Tibial artery (tissue), 4 donors: ENCODE measurements at places on chromosomes 2 and 18.

GRCh38 chr18:33052886-33053285 lies 280.1 kb upstream of the KLHL14 start:
- no peaks in the 10 kb centered on the region for H3K4me1 ChIP-seq
- H3K36me3 ChIP-seq = no peaks in the 10 kb centered on the region
- no peak overlapping the region for H3K27ac ChIP-seq
- no peaks in the 10 kb centered on the region for H3K27me3 ChIP-seq
- H3K4me3 ChIP-seq = no peak overlapping the region

- no peak overlapping the region for H3K4me3 ChIP-seq
- H3K4me1 ChIP-seq = peaks cover 20% of the 10 kb centered on the region
- no peaks in the 10 kb centered on the region for H3K36me3 ChIP-seq
- no peak overlapping the region for H3K27ac ChIP-seq
Measured at GRCh38 chr18:44742718-44743311, 62.1 kb downstream of the SETBP1 start.

DNA sequence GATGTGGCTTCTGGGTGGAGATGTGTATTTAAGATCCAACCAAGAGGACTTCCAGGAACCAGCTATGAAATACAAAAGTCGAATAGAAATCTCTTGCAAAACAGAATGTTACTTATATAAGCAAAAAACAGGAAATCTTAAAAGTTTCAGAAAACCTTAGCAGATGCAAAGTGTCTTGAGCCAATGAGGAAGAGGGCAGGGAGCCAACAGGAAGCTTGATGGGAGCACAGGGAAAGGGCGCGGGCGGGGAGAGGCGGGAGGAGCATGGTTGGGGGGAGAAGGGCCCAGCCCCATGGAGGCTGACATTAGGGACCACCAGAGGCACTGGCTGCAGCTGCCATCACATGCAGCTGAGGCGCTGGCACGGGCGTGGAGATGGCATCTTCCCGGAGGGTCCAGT lies 203.3 kb downstream of the SNTG2 start:
- peak; percentile 71 for DNase-seq
- no peak overlapping the region for H3K4me3 ChIP-seq
- H3K36me3 ChIP-seq = no peaks in the 10 kb centered on the region
- H3K27me3 ChIP-seq = no peaks in the 10 kb centered on the region

- no peaks in the 10 kb centered on the region for H3K4me1 ChIP-seq
- no peaks in the 10 kb centered on the region for H3K27me3 ChIP-seq
Measured at GRCh38 chr2:71778936-71779773, 325.8 kb downstream of the DYSF start.

DNA sequence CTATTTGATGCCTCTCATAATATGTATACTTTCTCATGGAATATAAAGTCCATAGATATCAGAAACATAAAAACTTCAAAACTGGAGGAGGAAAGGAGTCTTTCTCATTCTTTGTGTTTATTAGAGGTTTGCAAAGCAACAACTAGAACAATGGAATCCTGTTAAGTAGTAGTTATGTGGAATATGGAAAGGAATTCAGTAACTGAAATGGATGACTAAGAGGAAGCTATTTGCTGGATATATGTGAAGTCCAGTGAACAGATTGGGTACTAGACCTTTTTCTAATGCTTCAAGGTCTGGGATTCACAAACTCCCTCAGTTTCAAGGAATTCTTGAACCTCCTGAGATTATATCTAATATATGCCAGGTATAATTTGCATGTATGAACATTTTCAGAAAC lies 353.6 kb upstream of the FANCL start:
- no peak overlapping the region for H3K4me3 ChIP-seq
- H3K27me3 ChIP-seq = no peaks in the 10 kb centered on the region
- H3K4me1 ChIP-seq = no peaks in the 10 kb centered on the region
- no peak overlapping the region for H3K27ac ChIP-seq
- no peak for DNase-seq

DNA sequence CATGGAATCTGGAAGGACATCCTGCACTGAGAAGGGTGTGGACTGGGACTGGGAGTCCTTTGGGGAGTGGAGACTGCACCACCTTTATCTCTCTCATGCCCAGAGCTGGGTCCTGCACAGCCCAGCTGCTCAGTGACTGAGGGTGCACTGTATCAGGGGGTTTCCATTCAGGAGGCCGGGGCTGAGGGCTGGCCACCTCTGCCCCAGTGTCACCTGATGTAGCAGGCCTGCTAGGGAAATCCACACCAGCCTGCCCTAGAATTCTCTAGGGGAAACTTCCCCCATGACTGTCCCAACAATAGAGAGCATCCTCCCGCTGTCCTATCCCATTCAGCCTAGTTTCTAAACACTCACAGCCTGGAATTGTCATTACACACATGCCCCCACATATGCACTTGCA lies 116.7 kb downstream of the CTIF start:
- no peaks in the 10 kb centered on the region for H3K27me3 ChIP-seq
- H3K36me3 ChIP-seq = no peaks in the 10 kb centered on the region
- no peak overlapping the region for H3K27ac ChIP-seq
- no peak for DNase-seq

GRCh38 chr18:49859021-49859359 lies 45.7 kb upstream of the ACAA2 start:
- peaks cover 2% of the 10 kb centered on the region for H3K27me3 ChIP-seq
- no peaks in the 10 kb centered on the region for H3K4me1 ChIP-seq
- H3K27ac ChIP-seq = no peak overlapping the region
- H3K36me3 ChIP-seq = no peaks in the 10 kb centered on the region
- no peak overlapping the region for H3K4me3 ChIP-seq
